ENCODE measurements at places on chromosomes 3 and 15.

- no peak for DNase-seq
Observed at GRCh38 chr15:68062946-68063465, 8.9 kb downstream of the PIAS1 start.

DNA sequence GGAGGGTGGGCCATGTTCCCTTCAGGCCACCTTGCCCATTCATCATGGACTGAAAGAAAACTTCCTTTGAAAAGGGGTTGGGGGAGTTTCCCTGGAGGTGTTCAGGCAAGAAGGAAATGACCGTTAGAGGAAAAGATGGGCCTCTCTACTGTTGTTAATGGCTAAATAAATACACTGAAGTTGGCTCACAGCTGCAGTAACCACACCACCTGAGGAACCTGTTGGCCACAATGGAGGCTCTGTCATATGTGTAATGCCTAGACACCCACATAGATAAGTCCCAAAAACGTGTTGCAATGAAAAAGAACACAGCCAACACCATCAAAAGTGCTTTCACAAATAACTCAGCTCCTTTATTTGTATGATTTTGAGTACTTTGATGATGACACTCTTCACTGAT, 38.2 kb upstream of the FAM3D start:
- DNase-seq = no peak

DNA sequence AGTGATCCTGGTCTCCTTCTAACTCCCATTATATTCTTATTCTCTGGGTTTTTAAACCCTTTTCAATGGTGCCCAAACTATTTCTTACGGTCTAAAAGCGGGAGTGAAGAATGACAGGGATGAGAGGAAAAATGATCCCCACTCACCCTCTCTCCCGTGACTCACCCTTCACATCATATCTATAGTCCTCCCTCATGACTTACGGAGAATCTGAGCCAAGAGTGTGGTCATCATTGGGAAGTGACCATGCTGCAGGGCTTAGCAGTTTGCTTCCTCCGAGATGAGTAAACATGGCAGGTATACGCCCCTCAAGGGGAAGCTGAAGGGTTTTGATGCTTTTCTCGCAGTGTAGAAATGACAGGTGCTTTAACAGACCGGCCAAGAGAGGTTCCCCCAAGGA, 274.0 kb downstream of the RYR3 start:
- DNase-seq = no peak

DNA sequence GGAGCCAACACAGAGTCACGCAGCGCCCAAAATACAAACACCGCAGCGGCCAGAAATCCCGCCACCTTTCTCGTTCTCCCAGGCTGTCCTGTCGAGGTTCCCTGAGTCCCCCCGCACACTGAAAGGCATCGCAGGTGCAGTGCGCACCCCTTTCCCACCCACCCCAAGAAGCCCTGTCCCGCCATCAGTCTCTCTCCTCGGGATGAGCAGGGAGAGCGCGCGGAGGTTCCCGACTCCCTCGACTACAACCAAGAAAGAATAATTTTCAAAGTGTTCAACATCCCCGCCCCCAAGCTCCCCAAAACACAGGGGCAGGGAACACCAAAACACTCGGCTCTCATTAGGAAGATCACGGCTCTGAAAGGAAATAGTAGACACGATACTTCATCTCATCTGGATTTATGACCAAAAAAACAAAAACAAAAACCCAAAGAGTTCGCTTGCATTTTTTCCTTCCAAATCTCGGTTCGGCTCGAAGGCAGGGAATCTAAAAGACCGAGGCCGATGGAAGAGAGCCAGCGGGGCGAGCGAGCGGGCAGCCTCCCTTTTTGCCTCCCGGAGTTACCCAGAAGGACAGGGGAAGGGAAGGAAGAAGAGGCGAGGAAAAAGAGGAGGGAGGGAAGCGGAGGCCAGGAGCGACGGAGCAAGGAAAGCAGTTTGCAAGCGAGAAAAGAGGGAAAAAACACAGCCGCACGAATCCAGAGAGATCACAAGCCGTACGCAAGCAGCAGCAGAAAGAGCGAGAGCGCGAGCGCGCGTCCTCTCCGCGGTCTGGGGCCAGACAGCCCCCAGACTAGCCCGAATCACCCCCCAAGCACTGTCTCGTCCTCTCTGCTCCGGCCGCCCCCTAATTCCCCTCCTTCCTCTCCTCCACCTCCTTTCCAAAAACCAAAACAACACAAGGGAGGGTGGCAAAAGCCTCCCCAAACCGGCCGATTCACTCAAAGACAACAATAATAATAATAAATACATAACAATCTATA, 808 bp downstream of the BCL6 start:
- DNase-seq = no peak

- DNase-seq = no peak
Observed at GRCh38 chr15:95825208-95825607, 505.3 kb upstream of the NR2F2 start.

GRCh38 chr3:188721990-188722389, 449.8 kb upstream of the TPRG1 start:
- DNase-seq = no peak

- no peak for DNase-seq
Observed at GRCh38 chr3:20984594-20985205, 766.3 kb downstream of the ZNF385D start.

GRCh38 chr15:77415450-77416147, 4.3 kb downstream of the PEAK1 start:
- no peak for DNase-seq

GRCh38 chr3:33196538-33196937, 22.1 kb downstream of the SUSD5 start:
- DNase-seq = no peak

GRCh38 chr3:175590745-175591144, 731.6 kb downstream of the NAALADL2 start:
- DNase-seq = no peak

GRCh38 chr15:50556642-50557371, 10.3 kb upstream of the USP50 start:
- no peak for DNase-seq

GRCh38 chr3:10707400-10708215, 108.4 kb upstream of the SLC6A11 start:
- DNase-seq = no peak

DNA sequence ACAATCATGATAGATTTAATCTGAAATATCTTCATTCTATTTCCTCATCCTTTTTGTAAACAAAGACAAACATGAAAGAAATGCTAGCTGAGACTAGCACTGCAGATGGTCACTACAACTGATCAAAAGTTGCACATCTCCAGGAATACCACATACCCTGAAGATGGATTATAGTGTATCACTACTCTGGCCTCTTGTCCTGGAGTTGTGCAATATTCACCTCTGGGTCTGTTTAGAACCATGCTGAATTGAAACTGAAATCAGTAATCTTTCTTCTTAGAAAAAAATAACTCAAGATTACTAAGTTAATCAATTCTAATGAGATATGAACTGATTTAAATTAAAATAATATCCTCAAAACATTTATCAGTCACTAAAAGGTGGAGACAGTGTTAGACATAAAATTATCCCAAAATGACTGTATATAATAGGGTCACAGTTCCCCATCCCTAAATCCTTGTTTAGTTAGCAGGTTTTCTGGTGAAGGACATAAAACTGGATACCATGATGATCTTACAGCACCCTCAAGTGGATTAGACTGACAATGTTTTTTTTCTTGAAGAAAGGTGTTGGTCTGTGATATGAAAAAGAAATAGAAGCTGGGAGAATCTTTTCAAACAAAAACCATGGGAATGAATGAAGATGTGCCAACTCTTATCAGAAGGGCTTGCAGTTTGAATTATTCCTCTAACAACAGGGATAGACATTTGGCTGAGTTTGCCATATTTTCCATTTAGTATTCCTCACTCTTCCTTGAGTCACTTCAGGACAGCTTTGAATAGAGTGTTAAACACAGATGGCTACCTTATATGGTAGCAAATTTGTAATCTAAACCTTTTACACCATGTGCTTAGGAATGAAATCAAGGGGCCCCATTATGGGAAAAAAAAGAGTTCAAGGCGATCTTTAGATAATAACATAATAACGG, 7.1 kb upstream of the TTC14 start:
- DNase-seq = no peak

- no peak for DNase-seq
Observed at GRCh38 chr3:141887051-141887450, 10.6 kb downstream of the ATP1B3 start.

DNA sequence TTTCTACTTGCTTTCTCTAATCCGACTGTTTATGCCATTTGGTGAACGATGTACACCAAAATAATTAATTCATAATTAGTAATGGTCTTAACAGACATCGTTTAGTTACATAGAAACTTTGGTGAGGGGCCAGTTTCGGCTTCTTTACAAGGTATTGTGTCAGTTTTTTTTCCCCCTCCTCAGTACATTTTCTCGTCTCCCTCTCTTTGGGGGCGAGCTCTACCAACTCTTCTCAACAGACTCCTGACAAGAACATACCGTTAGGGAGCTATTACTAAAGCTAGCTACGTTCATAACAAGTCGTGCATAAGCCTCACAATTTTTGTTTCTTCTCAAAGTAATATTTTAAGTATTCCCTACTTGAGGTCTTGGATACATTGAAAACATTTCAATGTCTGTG, 1.4 kb downstream of the U2SURP start:
- DNase-seq = no peak

DNA sequence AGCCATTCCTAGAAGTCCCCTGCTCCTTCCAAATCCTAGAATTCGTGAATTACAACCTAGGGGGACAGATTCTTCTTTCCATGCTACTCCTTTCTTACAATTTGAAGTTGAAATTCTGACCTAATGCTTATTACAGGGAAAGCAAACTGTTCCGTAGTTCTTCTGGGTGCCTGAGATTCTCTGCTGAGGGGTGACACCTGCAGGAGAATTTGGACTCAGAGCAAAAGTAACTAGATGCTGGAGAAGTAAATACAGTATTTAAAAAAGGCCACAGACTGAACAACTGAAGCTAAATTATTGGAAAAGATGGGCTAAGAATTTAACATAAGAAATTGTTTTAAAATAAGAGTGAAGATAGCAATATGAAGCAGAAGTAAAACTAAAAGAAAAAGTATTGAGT, 37.9 kb downstream of the ACAD9 start:
- DNase-seq = no peak

- no peak for DNase-seq
Observed at GRCh38 chr3:52743152-52743551, 27.6 kb downstream of the NEK4 start.

- DNase-seq = no peak
Observed at GRCh38 chr3:71879089-71879488, 94.1 kb upstream of the PROK2 start.

DNA sequence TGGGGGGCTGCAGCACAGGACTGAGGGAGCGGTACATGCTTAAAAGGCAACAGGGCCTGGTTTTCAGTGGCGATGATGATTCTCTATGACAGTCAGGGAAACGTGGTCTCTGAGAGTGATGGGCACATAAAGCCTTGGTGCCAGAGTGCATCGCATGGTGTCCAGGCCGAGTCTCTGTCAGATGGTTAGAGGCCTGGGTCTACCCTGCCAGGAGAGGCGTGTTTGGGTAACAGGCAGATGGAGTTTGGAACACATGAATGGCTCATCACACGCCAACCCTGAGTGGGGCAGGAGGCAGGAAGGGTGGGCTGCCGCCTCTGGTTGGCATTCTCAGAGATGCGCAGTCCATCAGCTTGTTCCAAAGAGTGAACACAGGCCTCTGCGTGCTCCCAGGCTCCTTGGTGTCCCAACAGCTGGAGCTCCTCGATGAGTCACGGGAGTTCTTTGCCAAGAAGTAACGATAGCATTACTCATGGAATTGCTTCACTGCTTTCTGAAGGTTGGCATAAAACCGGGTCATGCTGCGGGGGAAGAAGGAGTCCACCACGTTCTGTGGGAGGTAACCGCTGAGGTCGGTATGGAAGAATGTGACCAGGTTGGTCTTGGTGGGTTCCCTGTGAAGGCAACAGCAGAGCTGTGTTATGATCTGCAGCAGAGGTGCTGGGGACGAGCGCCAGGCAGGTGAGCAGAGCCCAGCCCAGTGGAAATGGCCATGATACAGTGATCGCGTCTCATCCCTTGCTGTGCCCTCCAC, 11.0 kb downstream of the STARD5 start:
- no peak for DNase-seq

- DNase-seq = no peak
Observed at GRCh38 chr3:38618343-38618742, 31.1 kb downstream of the SCN5A start.

- no peak for DNase-seq
Observed at GRCh38 chr15:79539401-79539800, 107.3 kb downstream of the MINAR1 start.

DNA sequence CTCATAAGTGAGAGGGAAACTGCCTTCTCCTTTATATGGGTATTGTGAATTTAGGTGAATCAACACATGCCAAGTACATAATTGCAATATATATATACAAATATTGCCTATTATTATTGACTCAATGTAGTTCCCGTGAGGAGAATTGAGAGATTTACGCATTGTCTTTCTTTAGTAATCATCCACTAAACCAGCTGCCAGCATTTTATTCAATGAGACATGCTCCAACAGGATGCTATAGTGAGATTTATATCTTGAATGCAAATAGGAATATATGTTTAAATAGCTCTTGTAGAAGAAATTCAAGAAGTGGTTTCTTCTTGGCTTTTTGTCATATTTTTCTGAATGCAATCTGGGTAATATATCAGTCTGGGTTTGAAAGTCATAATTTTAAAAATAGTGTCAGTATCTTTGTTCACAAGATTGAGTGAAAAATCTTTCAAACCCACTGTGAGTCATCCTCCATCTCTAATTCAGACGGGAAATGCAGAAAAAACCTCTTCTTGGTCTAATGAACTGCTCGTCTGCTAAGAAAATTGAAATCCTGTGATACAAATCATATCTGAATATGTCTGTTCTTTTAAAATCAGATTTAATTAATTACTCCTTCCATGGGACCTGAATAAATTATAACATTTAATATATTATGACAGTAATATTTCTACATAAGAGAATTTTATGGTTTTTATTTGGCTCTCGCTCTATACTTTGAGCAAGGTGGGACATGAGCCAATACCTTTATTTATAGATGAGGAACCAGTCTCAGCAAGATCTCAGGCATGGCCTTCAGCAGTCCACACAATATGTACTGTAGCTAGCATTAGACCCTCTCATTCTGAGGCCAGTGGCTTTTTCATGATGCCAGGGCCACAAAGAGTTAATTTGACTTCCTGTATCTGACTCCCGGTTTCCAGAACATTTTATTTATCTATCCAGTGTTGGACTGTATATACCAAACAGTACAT, 516.0 kb downstream of the GABRG3 start:
- no peak for DNase-seq

DNA sequence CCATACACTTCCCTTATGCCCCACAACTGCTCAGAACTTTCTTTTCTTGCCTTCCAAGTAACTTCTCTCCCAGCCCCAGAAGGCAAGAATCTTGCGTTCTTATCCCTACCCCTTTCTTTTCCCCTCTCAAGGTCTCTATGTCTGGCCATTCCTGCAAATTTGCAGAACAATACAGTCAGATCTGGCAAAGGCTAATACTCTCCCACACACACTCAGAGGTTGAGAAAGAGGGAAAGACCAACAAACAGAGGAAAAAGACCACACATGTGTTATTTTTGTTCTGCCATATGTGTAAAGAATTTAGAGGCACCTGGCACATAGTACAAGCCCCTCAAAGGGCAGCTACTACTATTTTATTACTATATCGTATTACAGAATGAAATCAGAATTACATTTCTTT, 25.7 kb downstream of the GJD2 start:
- no peak for DNase-seq

GRCh38 chr3:112137781-112138180, 4.7 kb upstream of the GCSAM start:
- DNase-seq = no peak
